Hippocampal formation (tissue), 2 donors: ENCODE measurements at places on chromosomes 1 and 21.

GRCh38 chr1:37055631-37056030, 21.3 kb upstream of the GRIK3 start:
- DNase-seq, result no peak

DNA sequence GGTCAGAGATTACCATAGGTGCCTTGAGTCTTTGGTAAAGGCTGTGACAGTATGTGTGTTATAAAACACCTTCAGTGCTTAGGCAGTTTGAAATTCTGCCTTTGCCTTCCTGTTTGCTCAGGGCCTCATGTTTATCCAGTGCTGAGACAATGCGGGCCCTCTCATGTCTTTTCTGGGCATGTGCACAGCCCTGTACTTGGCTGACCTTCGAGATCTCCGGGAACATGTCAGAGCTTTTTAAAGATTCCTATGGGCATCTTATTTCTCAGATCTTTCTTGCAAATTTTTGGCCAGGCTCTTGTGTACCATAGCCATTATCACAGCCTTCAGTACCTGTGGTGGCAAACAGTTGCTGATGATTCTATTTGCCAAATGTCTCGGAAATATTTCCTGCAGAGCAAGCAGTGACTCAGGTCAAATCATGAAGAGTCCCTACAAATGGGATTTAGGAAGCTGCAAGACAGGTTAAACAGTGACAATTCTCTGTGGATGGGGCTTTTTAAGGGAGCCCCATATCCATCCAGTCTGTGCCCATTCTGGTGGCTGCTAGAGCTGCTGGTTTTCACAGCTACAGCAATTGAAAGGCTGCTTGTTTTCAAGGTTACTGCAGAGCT, 42.1 kb downstream of the HOOK1 start:
- DNase-seq, result no peak

DNA sequence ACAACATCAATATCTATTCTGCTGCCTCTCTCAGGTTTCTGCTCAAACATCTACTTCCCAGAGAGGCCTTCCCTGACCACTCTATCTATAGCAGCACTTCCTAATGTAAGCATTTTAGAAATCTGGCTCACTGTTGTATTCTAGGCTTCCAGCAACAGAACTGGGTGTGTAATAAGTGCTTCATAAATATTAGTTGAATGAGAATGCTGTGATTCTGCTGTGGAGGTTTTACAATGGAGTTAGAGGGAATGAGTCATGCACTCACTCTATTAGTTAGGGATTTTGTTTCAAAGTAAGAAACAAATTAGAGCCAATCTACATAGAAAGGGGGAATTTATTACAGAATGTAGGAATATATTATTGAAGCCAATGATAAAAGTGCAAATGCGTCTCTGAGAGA, 38.6 kb upstream of the SLC35F3 start:
- DNase-seq, result no peak

DNA sequence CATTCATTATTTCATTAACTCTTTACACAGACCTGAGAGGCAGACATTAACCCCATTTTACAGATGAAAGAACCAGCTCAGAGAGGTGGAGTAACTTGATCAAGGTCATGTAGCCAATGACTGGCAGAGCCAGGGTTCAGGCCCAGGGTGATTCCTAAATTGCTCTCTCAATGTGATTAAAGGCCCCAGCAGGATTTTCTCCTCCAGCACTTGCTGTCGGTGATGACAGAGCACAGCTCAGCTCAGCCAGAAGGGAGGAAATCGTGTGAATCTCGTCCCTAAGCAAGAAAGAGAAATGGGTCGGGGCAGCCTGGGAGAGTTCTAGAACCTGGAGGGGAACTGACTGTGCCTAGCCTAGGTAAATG, 19.5 kb upstream of the RNF19B start:
- DNase-seq, result no peak

- no peak for DNase-seq
These were observed 88.5 kb upstream of the QSOX1 start for GRCh38 chr1:180066150-180066549.

- no peak for DNase-seq
These were observed 49.0 kb downstream of the BRINP2 start for GRCh38 chr1:177219554-177220458.

DNA sequence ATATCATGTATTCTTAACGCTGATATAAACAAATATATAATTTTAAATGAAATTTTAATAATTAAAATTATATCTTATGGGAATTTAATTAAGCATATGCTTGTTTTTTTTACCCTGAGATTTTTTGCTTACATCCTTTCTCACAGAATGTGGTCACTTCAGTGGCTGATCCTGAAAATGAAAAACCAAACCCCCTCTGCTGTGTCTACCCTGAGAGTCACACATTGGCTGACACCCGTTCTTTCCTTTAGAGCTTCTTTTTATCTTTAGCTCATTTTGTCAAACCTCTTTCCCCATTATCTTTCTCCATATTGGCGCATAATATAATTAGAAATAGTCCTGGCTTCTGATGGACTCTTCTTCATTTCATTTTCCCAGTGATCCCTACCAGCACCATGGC, 10.8 kb upstream of the CACYBP start:
- DNase-seq, result no peak
